ENCODE measurements at places on chromosomes 12 and 14.

GRCh38 chr12:29081101-29081500 lies 68.0 kb upstream of the FAR2 start:
- DNase-seq = no peak

- DNase-seq = no peak
Observed at GRCh38 chr12:130831876-130832405, 7.1 kb downstream of the STX2 start.

- DNase-seq = peak; percentile 84
Observed at GRCh38 chr14:22545842-22546721, 42.9 kb downstream of the DAD1 start.

- DNase-seq = no peak
Observed at GRCh38 chr12:19186722-19187661, 57.5 kb downstream of the PLEKHA5 start.

DNA sequence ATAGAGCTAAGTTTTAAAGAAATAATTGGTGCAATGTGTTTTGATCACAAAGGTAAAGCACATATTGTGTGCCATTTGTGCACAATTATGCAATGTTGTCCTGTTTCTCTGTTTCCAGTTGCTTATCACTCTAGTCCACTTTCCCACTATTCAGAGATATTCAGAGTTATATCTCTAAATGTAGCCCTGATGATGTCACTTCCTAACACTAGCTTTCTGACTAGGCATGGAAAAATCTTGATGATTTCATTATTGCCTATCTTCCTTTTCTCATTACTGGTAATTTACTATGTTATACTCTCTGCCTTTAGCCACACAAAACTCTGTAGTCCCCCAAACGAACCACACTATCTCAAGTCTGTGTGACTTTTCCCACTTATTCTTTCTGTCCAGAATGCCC lies 221.2 kb downstream of the TRHDE start:
- DNase-seq = no peak

DNA sequence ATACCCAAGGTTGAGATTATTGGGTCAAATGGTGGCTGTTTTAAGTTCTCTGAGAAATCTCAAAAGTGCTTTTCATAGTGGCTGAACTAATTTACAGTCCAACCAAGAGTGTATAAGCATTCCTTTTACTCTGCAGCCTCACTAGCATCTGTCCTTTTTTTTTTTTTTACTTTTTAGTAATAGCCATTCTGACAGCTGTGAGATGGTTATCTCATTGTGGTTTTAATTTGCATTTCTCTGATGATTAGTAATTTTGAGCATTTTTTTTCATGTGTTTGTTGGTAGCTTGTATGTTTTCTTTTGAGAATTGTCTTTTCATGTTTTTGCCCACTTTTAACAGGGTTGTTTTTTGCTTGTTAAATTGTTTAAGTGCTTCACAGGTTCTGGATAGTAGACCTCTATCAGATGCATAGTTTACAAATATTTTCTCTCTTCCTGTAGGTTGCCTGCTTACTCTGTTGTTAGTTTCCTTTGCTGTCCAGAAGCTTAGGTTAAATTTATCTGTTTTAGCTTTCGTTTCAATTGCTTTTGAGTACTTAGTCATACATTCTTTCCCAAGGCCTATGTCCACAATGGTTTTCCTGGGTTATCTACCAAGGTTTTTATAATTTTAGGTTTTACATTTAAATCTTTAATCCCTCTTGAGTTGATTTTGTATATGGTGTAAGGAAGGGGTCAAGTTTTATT lies 881.3 kb upstream of the SEL1L start:
- DNase-seq = no peak

DNA sequence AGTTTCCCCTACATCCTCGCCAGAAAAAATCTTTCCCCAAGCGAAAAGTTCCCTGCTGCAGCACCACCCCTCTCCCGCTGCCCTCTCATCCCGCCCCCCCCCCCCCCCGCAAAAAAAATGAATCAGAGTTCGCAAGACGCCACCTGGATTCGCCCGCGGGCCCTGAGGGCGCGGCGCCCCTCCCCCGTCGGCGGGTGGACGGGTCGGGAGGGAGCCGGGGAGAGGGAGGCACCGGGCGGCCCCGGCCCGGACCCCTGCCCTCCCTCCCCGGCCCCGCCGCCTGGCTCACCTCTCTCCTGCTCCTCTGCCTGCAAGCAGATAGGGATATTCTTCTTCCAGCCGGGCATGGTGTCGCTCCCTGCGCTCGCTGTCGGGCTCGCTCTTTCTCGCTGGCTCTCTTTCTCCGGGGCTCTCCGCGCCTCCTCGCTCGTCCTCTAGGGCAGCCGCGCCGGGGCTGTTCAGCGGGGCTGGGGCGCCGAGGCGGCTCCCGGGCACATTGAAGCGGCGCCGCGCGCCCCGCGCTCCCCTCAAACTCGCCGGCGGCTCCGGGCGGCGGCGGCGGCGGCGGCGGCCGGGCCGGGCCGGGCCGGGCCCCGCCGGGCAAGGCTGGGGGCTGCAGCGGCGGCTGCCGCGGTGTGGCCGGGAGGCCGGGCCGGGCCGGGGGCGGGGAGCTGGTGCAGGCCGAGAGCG lies 200.3 kb upstream of the CAND1 start:
- DNase-seq = no peak

- no peak for DNase-seq
Observed at GRCh38 chr12:33825986-33826602, 196.2 kb upstream of the ALG10 start.

DNA sequence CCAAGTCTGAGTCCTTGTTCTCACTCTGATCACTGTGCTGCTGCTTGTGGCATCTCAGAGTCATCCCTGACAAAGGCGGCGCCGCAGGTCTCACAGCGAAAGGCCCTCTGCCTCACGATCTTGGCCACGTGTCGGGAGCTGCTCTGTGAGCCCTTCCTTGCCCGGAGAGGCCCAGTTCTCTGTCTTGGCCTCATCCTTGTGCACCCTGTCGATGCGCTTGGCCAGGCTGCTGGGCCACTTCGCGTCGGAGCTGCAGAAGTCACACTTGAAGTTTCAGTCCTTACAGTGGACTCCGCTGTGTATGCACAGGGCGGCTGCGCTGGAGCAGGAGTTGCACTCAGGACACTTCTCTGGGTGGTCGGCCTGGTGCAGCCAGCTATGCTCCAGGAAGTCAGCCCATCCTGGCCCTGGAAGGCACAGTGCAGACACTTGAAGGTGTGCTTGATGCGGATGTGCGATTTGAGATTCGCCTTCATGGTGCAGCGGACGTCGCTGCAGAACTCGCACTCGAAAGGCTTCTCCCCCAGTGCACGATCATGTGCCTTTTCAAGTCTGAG lies 36.4 kb upstream of the SAV1 start:
- DNase-seq = no peak

DNA sequence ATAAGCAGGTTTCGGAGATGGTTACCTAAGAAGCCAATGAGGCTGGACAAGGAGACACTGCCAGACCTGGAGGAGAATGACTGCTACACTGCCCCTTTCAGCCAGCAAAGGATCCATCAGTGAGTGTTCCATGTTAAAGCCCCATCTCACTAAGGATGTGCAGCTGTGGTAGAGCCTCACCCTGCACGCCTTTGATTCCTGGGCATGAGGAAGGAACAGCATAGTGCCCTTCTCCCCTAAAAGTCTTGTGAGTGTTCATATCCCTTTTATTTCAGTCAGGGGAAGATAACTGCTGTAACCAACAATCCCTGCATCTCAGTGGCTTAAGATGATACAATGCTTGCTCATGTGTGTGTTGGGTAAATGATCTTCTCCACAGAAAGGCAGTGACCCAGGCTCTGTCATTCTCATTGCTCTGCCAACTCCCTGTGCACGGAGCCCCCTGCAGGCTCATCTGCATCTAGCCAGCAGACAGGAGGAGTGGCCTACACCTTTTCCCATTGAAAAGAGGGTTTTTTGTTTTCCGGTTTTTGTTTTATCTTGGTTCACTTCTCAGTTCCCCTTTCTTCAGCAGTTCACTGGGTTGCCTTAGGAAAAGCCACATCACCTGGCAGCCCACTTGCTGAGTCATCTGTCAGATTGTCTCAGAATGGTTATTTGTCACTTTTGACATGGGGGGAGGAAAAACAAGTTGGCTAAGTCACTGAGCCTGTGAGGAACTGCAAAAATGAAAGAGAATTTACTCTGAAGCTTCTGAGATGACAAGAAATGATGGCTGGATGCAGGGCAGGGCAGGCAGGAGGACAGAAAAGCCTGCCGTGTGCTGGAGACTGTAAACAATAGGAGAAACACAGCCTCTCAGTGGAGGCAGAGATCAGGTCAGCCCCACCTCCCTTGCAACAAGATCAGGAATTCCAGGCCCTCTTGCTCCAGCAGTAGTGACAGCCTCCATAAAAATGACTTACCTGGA lies 193.3 kb downstream of the ANO4 start:
- DNase-seq = peak; percentile 4

DNA sequence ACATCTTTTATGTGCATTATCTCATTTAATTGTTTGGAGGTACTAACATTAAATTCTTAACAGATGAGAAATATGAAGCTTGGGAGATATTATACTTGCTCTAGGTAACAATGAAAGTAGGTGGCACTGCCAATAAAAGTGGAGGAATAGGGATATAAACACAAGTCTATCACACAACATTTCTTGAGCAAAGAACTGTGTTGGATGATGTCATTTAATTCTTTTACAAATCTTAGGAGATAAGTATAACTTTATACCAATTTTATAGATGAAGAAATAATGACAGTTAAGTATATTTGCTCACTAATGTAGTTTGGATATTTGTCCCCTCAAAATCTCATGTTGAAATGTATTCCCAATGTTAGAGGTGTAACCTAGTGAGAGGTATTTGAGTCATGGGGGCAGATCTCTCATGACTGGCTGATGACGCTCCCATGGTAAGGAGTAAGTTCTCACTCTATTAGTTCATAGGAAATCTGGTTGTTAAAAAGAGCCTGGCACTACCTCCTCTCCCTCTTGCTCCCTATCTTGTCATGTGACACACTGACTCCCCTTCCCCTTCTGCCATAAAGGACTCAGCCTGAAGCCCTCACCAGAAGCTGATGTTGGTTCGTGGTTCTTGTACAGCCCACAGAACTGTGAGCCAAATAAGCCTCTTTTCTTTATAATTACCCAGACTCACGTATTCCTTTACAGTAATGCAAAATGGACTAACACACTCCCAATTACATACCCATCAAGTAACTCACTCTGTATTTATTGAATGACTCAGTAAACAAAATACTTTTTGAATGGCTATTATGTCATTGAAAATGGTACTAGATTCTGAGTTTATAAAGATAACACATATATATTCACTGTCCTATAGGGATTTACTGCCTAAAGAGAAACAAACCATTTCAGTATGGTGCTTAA lies 146.8 kb upstream of the KITLG start:
- peak; percentile 6 for DNase-seq

DNA sequence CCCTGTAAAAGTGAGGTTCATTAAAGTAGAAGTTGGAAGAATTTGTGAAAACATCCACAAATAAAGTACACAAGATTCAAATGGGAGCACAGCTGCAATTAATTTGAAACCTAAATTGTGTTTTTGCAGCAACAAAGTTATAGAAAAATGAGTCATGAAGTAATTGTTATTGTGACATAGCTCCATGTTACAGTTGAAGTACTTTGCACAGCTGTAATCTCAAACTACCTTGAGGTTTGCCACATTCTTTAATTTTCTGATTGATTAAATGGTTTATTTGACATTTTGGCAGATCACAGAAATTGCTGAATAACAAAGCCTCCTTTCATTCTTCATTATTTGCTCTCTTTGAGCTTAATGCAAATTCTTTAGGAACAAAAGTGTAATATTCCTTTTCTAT lies 111.3 kb downstream of the RMST start:
- DNase-seq = no peak

- DNase-seq = no peak
Observed at GRCh38 chr12:69497308-69498026, 27.3 kb downstream of the FRS2 start.

DNA sequence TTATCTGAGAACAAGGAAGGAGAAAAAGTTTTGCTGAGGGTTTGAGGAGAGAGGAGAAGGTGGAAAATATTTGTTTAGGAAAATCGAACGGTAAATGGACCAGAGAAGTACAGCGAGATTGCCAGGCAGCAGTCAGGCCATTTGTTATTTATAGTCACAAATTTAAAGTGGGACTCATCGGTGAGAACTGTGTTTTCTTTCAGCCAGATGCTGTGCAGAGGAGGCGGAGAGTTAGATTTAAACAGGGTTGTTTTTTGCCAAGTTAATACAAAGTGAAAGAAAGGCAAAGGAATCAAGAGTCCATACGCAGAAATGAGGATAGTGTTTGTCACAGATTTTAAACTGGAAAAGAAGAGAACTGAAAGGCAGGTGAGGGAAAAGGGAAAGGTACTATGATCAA lies 200.6 kb upstream of the CNOT2 start:
- no peak for DNase-seq

- no peak for DNase-seq
Observed at GRCh38 chr14:34368971-34369647, 92.9 kb downstream of the SPTSSA start.

DNA sequence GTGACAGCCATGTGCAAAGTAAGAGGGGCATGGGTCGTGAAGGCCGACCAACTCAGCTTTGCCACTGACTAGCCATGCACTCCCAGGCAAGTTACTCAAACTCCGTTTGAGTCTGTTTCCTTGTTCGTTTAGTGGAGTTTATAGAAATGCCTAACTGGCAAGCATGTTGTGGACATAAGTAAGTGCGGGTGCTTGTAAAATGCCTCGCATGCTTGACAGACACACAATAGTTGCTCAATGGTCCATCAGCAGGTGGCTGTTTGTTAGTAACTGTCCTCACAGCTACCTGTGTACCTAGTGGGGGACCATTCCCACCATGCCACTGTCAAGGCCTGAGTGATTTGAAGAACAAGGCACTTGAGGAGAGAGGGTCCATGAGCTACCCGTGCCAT lies 338.3 kb downstream of the DPF3 start:
- DNase-seq = no peak

- DNase-seq = no peak
Observed at GRCh38 chr12:109460538-109460937, 16.6 kb downstream of the KCTD10 start.

- peak; percentile 26 for DNase-seq
Observed at GRCh38 chr12:122421187-122421820, 1.2 kb downstream of the CLIP1 start.

DNA sequence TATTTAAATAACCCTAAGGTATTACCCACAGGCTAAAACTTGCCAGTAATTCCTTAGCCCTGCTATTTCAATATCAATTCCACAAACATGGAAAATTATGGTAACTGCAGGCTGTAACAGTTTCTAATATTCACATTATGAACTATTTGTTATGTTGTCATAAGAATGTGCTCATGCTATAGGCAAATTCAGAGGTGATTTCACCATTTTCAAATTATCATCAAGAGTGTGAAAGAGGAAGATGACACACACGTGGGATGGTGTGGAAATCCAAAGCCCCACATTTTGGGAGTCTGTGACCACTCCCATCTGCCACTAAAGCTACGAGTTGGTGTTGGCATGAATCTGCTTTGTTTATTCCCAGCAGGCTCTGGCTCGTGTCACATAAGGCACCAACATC lies 5.9 kb upstream of the MYO1A start:
- no peak for DNase-seq

All from brain microvascular endothelial cell (primary cell).